ENCODE measurements at places on chromosomes 5 and 9.
A peak's percentile ranks its signal among the peaks of the same experiment; 100 is the strongest.

- no peak for DNase-seq
These were observed 1300.5 kb upstream of the DMAC1 start for GRCh38 chr9:9100070-9100469.

- no peak for DNase-seq
These were observed 130.2 kb downstream of the DNAH5 start for GRCh38 chr5:13814301-13814700.

DNA sequence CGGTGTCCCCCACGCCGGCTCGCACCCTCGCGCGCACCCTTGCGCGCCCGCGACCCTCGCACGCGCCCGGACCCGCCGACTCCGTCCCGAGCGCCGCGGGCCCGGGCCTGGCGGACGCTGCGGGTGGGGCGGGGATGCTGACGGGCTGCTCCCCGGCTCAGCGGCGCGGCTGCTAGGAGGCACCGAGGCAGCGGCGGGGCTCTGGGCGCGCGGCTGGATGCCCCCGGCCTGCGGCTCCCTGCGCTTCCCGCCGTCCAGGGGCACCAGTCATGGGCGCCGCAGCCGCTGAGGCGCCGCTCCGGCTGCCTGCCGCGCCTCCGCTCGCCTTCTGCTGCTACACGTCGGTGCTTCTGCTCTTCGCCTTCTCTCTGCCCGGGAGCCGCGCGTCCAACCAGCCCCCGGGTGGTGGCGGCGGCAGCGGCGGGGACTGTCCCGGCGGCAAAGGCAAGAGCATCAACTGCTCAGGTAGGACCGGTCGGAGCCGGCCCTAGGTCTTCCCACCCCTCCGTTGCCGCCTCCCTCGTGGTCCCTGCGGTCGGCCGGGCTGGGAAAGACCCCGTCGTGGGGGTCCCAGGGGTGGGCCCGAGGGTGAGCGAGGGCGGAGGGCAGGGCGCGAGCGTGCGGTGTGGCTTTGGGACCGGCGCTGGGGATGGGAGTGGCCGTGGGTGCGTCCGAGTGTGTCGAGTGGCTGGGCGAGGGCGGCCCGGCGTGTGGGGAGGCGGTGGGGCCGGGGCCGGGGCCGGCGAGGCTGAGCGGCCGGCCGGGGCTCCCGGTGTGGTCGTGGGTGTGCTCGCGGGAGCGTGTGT, 530 bp downstream of the TMEFF1 start:
- no peak for DNase-seq

DNA sequence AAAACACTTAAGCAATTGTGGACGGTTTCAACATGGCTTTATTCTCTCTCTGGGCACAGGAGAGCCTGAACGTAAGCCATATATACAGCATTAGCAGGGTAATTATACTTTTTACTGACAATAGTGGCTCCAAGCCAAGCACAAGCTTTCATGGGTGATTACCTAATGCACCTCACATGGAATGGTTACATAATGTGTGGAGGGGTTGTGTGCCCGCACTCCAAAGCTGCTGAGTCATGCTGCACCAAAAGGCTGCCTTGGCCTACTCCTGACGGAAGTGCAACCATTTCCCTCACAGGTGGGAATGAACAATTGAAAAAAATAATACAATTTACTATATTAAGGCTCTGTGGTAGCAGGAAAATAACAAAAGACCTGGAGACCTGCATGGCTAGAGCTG, 86.5 kb upstream of the ATP10B start:
- peak; percentile 31 for DNase-seq

DNA sequence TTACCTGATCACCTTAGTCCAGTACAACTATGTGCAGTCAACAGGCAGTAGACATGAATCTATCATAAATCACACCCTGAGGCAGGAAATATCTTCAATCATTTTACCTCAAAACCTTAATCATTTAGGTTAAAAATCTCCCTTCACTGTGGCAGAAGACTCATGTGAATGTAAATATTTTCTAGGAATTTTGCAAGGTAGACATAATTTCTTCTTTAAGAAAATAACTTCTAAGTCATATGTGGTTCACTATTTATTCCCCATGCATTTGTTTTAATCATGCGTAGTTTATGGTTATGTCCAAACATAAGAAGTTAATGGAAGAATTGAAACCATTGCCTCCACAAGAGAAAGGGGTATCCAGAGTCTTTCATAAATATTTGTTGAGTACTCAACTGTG, 97.0 kb downstream of the HMHB1 start:
- no peak for DNase-seq

GRCh38 chr9:107584186-107584585, 94.6 kb upstream of the KLF4 start:
- no peak for DNase-seq

DNA sequence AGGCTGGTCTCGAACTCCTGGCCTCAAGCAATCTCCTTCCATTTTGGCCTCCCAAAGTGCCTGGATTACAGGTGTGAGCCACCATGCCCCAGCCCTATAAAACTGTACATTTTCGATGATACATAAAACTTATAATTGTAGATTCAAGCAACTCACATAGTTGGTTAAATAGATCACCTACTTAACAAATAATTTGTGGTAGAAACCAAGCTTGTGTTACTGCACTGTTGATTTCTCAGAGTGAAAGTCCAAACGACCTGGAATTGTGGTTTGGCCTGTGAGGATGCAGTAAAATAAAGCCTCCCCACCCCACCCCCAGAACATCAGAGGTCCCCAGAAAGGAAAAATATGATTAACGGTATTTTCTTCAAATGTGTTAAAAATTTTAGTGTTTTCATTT, 92.7 kb downstream of the TRIO start:
- DNase-seq = no peak

- no peak for DNase-seq
These were observed 490.8 kb upstream of the ST8SIA4 start for GRCh38 chr5:101393795-101394450.

DNA sequence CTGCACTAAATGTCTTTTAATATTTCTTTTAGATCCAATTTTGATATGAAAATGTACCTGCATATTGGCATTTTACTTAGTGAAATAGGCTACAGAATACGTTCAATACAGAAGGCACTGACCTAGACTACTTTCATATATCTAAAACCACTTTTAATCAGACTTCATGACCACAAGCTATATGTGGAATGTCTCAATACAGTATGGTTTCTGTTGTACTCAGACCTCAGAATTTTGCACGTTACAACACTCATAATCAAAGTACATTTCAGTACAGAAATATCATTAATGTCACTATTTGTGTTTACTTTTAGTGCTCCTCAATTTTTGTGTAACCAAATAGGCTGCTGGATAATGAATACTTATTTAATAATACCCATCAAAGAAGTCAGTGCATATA, 74.8 kb downstream of the MEF2C start:
- DNase-seq = no peak

- DNase-seq = no peak
These were observed 456.7 kb downstream of the TLE4 start for GRCh38 chr9:80028501-80028900.

GRCh38 chr5:59062986-59063683, 480.3 kb downstream of the RAB3C start:
- no peak for DNase-seq
